ENCODE measurements at places on chromosomes 5 and 9.

DNA sequence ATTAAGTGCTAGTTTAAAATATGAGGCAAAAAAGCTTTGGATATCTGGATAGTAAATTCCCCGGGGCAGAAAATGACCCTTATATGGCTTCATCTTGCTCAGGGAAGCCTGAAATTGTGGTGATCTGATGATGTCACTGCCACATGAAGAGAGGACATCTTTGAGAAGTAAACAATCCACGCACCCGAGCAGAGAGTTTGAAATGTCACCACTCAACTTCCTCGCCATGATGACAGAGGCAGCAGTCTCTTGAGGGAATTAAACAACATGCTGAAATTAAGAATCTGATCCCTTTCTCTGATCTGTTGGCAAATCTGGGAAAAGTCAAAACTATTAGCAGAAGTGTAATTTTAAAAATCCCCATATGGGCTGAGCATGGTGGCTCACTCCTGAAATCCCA lies 110.0 kb downstream of the TLE1 start:
- DNase-seq: no peak

GRCh38 chr5:143065185-143065965 lies 295.2 kb downstream of the ARHGAP26 start:
- no peak for DNase-seq

- no peak for DNase-seq
These were observed 247.9 kb downstream of the NFIB start for GRCh38 chr9:14066032-14066431.

DNA sequence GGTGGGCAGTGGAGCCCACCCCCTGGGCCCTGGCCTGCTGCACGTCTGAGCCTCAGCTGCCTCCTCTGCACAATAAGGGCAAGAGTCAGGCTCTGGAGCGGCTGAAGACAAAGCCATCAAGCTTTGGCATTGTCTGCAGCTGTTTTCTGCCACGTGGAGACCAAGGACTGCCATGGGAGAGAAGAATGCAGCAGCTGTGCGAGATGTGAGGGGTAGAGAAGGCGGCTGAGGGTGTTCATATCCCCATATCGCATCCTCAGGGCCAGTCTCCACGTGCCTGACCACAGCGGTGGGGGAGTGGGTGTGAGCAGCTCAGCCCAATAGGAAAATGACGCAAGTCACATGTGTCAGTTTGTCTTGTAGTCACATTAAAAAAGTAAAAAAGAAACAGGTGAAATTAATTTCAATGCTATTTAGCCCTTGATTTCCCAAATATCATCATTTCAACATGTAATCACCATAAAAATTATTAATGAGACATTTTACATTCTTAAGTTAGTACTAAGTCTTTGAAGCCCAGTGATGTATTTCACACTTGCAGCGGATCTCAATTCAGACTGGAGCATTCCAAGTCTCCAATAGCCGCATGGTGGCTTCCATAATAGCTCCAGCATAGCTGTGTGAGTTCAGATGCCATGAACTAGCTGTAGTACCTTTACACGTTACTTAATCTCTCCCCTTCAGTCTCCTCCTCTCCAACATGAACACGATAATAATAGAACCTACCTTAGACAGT lies 6.6 kb downstream of the C1QTNF2 start:
- DNase-seq: no peak

GRCh38 chr5:89584339-89584956 lies 701.5 kb upstream of the MEF2C start:
- DNase-seq: no peak

GRCh38 chr5:178361657-178362445 lies 129.2 kb upstream of the PHYKPL start:
- no peak for DNase-seq

- no peak for DNase-seq
These were observed 20.7 kb upstream of the PURA start for GRCh38 chr5:140093179-140093578.

GRCh38 chr5:108727651-108728565 lies 19.8 kb upstream of the FER start:
- DNase-seq: peak; percentile 11

GRCh38 chr5:144011388-144011787 lies 159.1 kb downstream of the YIPF5 start:
- DNase-seq: no peak

DNA sequence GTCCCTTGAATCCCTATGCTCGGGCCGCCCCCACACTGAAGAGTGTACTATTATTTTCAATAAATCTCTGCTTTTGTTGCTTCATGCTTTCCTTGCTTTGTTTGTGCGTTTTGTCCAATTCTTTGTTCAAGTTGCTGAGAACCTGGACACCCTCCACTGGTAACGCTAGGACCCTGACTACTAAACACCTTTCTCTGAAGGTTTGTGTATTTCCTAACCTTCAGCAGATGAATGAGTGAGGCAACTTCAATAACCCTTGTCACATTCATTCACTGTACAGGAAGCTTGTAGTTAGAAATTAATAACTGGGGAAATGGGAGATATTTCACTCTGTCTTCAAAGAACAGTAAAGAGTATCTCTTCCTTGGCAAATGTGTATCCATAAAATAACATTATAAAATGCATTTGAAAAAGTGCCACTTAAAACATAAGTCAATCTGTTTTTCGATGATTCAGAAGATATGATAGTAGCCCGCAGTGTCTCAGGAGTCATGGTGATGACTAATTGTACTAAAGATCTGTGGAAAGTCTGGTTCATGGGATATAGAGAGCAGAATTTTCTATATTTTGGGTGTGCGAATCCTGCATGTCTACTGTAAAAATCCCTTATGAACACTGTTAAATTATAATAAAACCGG lies 43.2 kb upstream of the ANKH start:
- DNase-seq: no peak

DNA sequence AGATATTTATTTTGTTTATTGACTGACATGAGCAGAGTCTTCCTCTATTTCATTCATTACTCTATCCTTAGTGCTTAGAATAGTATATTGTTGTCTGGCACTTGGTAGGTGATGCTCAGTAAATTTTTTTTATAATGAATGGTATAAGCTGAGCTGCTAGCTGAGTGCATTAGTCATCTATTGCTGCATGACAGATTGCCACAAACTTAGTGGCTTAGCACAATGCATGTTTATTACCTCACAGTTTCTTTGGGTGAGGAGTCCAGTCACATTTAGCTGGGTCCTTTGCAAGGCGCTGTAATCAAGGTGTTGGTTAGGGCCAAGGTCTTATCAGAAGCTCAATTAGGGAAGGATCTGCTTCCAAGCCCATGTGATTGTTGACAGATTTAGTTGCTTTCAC lies 23.1 kb downstream of the SMAD5 start:
- DNase-seq: no peak

GRCh38 chr5:38450627-38451026 lies 105.8 kb downstream of the LIFR start:
- no peak for DNase-seq

DNA sequence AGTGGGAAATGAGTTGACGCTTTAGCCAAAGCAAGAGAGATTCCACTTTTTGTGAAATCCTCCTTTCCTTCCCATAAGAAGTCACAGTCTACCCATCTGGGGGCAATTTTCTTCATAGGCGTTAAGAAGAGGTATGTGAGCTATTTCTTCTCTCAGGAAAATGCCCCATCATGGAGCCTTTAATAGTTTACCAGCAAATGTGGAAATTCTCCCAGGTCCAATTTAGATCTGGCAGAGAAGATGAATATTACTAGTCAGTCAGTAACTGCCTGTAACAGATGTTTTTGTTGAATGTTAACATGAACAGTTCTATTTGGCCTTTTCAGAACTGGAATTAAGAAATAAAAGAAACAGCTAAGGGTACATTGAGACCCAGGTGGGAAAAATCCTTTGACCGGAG lies 156.4 kb upstream of the RFX3 start:
- DNase-seq: no peak

- no peak for DNase-seq
These were observed 652.1 kb downstream of the GABRG2 start for GRCh38 chr5:162719720-162720119.

GRCh38 chr5:80139466-80139972 lies 104.4 kb downstream of the THBS4 start:
- DNase-seq: no peak

- no peak for DNase-seq
These were observed 133.0 kb downstream of the WNK2 start for GRCh38 chr9:93316726-93317494.

- DNase-seq: no peak
These were observed 12.5 kb downstream of the STC2 start for GRCh38 chr5:173315495-173316338.

GRCh38 chr5:69444127-69444754 lies 29.3 kb downstream of the MARVELD2 start:
- no peak for DNase-seq

DNA sequence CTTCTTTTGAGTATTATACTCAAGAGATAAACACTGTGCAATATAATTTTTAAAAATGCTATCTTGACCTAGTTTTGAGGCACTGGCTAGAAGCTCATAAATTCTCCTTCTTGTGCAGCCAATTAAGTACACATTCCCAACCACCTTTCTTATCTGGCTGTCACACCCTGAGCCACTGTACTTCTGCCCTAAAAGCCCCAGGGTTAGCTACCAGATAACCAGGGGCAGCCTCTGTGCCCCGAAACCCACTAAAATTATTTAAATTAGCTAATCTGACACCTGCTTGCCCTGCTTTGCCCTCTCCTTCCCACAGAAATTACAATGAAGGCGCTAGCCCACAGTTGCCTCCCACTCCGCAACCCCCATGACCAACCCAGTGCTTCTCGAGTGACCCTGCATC lies 597.3 kb upstream of the TYRP1 start:
- DNase-seq: no peak

GRCh38 chr9:101398930-101399642 lies 435 bp downstream of the ZNF189 start:
- no peak for DNase-seq

- DNase-seq: peak; percentile 22
These were observed 296.6 kb upstream of the RASA1 start for GRCh38 chr5:86971034-86971571.

DNA sequence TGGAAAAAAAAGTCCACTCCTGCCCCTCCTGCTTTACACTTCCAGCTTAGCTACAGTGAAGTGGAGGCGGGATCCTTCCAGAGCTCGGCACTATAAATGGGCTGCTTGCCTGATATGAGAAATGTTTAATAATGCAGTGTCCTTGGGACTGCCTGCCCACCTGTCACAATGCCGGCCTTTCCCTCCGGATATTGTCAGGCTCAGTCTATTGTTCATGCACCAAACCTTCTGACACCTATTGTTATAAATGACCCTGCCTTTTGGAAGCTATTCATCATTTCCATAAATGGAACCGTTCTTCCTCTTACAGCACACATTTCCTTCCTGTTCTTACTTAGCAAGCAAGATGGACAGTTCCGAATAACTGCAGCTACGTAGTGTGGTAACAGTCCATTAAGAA lies 146.3 kb downstream of the DMAC1 start:
- no peak for DNase-seq

GRCh38 chr5:155480731-155481131 lies 467.2 kb downstream of the KIF4B start:
- DNase-seq: no peak

GRCh38 chr9:129990269-129991010 lies 52.5 kb downstream of the FNBP1 start:
- DNase-seq: no peak

DNA sequence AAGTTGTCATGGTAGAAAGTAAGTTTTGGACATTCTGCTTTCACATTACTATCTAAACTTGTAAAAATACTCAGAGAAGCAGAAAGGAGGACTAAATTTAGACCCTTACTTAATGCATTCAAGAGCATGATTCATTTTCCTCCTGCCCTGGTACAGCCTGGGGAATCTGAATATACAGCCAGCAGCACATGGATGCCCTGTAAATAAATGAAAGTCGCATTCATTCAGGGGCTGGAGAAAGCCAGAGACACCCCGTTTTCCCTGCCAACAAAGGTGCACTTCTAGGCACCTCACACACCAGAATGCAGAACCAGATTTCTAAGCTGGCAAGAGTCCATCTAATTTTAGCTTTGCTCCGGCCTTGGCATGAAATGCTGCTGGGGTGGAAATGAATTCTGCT lies 172.7 kb upstream of the KLF9 start:
- no peak for DNase-seq

- DNase-seq: no peak
These were observed 69.3 kb upstream of the TMEM252 start for GRCh38 chr9:68609901-68610415.

DNA sequence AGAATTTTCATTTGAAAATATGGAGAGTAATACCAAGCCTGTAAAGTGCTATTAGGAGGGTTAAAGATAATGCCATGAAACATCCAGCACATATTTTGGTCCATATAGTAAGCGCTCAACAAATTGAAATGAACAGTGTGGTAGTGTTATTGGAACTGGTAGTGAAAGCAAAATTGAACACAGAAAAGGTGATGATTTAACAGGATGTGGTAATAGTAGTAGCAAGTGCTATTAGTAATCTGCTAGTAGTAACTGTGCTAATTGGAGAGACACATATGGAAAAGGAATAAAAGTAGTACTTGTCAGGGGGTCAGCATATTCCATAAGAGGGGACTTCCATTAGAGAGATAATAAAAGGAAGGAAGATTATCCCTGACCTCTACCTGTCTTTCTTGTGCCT lies 187.3 kb downstream of the HTR1A start:
- DNase-seq: no peak

- DNase-seq: peak; percentile 75
These were observed 99.4 kb downstream of the C5orf15 start for GRCh38 chr5:133868946-133869518.

DNA sequence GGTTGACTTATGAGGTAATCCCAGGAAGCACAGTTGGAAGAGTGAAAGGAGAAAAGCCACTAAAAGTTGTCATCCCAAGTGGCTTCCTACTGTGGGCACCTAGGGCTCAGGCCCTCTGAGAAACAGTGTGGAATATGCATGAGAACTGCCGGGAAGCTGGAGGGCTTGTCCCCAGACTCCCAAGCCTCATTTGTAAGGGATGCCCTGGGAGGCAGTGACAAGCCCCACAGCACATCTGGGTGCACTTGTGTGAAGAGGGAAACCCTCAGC lies 64.5 kb downstream of the SFXN1 start:
- no peak for DNase-seq

DNA sequence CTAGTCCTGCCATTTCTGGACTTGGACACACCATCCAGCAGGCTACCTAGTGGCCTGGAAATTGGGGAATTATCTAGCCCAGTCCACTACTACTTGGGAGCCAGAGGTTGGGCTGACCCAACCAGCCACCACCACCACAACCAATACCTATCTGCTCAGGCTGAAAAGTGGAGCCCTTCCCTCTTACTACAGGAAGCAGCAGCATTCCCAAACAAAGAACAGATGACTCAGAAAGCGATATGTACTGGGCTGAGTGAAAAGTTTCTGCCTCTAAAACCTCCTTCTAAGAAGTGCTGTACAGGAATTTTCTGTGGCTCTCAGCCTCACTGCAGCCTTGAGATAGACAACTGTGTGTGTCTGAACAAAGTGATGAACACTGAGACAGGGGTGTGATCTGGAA lies 279.4 kb downstream of the CDH10 start:
- DNase-seq: no peak

- DNase-seq: no peak
These were observed 84.6 kb downstream of the SLC44A1 start for GRCh38 chr9:105328872-105329718.

- no peak for DNase-seq
These were observed 9.0 kb downstream of the RGS14 start for GRCh38 chr5:177366528-177367322.
